AML-193 (cell line): ENCODE measurements at places on chromosomes 6 and 20.

- DNase-seq, result no peak
Measured at GRCh38 chr6:93823489-93823888, 404.1 kb upstream of the EPHA7 start.

DNA sequence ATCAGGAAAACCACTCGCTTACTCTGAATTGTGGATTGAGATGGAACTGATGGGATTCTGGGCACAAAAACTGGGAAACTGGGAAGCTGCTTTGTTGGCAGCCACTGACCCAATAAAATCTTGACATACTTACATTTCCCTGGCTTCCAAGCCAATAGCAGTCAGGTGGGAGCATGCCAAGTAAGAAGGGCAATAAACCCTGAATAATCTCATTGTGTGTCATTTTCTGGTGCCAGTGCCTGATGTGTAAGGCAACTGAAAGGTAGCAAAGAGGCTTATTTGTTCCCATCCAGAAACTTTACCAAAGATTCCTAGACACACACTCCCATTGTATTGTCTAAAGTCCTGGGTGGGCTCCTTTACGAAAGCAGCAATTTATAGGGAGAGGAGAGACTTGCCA is 93.2 kb downstream of the TBX18 start:
- DNase-seq, result no peak

DNA sequence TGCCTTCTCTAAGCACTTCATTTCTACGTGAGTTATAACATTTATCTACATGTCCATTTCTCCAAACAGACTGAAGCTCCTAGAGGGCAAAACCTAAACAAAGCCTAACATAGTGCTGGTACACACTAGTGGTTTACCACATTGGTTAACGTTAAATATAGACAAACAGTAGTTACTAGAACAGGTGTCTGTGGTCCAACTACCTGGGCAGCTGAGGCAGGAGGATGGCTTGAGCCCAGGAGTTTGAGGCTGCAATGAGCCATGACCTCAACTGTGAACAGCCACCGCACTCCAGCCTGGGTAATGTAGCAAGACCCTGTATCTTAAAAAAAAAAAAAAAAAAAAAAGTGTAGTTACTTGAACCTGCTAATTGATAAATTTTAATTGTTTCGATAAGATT is 26.5 kb downstream of the PTPRK start:
- DNase-seq, result no peak

GRCh38 chr6:6395581-6396197 is 75.2 kb upstream of the F13A1 start:
- DNase-seq, result peak; percentile 92

GRCh38 chr6:147654103-147654845 is 145.8 kb downstream of the SAMD5 start:
- no peak for DNase-seq

DNA sequence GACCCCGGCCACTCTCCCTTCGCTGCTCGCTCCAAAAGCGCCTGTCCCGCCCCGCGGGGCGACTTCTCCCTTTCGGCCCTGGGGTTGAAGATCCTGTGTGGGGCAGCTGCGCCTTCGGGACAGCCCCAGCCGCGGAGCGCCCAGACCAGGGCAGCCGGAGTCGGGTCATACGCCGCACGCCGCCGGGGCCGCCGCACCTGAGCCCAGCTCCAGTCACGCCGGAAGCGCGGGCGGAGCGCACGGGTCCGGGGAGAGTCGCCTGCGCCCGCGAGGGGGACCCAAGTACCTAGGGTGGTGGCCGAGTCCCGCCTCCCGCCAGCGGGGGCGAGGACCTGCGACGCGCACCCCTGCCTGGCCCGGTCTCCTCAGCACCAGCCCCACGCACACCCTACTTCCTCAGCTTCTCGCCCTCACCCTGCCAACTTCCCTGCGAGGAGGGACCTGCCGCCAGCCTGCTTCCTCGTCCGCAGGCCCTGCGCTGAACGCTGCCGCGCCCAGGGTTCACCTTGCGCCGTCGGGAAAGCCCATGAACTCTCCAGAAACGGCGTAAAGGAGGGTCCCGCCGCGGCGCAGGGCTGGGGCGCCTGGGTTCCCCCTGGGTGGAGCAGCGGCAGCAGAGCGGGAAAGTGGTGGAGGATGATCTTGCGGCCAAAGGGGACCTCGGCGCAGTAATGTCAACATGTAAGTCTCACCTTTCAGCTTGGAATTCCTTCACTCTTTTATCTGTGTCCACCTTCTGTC is at the start of gene ADGRG6:
TSS of gene ADGRG6 (plus strand) at position 357 of the 741 bp plus-strand sequence. CDS start at position 680, 323 bp downstream.
- DNase-seq, result no peak

GRCh38 chr6:133978896-133979240 is 25.8 kb downstream of the TBPL1 start:
- no peak for DNase-seq

- DNase-seq, result no peak
Measured at GRCh38 chr6:159170999-159171712, 2.0 kb downstream of the FNDC1 start.

DNA sequence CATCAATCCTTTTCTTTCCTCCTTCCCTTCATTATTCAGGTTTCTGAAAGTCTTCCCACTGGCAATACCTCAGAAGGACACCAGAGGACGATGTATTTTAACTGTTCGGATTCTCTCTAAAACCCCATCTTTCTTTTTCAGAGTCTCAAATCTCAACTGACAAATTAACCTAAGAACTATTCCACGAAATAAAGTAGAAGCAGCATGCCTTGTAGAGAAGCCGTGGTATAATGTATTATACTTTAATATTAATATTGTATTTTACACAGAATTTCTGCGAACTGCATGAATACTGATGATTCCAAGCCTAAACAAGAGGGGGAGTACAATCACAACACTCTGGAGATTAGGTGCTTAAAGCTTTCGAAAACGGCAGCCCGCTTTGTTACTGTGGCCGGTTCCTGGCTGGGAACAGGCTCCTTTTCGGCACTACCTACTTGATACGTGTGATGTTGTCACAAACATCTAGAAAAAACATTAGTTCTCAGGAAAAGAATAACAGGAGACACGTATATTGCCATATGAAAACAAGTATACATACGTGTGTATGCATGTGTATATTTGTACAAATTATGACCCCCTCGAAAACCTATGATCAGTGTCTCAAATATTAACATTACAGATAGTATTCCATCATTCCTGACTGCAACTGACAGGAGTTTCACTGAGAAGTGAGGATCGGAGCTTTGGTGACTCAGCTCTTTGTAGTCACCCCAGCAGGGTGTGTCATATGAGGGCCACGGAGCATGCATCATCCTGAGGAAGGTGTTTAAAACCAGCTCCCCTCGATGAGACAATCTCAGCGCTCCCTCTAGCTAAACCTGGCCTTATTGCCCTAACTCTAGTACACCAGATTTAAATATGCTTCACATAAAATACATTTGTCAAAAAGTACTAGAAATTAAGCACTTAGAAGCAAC is 319.7 kb upstream of the TCF21 start:
- DNase-seq, result peak; percentile 10

DNA sequence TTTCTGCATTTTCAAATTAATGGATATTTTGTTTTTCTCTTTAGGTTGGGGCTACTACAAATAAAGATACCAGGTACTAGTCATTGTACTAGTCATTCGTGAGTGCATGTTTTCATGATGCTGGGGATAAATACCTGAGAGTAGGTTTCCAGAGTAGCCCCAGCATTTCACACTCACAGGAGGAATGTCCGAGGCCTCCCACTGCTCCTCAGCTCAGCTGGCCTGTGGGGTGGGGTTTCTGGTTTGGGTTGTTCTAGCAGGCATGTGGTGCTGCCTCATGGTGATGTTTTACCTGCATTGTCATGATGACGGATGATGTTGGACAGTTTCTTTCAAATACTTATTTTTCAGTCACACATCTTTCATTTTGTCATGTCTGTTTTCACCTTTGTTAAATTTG is 144.5 kb downstream of the SMOC2 start:
- DNase-seq, result no peak

GRCh38 chr6:145904868-145905267 is 59.3 kb downstream of the SHPRH start:
- no peak for DNase-seq

DNA sequence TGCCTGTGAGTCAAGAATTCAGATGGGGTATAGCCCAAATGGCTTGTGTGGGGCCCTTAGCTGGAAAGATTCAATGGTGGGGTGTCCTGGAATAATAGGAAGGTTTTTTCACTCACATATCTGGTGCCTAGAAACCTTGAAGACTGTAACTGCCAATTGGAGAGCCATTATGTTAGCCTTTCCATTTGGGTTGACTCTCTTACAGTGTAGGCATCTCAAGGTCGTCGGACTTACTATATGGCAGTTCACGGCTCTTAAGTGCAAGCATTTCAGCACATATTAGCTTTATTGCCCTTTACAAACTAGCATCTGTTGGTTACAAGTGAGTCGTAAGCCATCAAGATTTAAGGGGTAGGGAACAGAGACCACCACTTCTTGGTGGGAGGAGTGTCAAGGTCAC is 74.1 kb downstream of the CD2AP start:
- DNase-seq, result no peak

GRCh38 chr6:157133856-157134255 is 189.5 kb downstream of the TMEM242 start:
- no peak for DNase-seq

DNA sequence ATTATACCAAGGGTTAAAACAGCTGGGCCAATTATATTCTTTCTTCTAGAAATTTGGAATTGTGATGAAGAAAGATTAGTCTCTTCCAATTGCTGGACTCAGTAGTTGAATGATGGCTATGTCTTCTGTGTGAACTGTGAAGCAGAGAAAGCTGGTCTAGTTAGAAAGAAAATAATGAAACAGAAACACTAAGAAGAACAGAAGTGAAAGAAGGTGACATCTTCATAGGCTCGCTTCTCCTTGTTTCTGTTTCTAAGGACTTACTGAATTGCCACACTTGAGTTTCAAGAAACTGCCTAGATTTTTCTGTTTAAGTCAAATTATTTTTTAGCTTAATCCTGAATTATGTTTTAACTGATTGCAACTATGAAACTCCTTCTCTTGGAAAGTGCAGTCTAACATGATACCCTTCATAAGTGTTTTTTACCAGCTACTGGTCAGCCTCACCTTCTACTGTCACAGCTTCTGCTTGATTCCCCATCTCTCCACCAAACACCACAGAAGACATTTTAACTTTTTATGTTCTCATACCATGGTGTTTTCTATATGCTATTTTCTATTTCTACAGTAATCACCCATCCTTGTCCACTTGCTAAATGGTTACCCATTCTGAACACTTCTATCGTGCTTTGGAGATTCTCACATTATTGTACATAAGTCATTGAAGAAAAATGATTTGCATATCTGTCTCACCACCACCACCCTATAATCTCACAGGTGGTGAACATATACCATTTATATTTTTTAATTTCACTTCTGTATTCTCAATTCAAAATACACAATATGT is 268.8 kb downstream of the GRIK2 start:
- DNase-seq, result no peak

- DNase-seq, result no peak
Measured at GRCh38 chr6:15577550-15578171, 85.2 kb downstream of the DTNBP1 start.

- DNase-seq, result no peak
Measured at GRCh38 chr6:3214898-3215297, 12.6 kb downstream of the TUBB2B start.

GRCh38 chr6:40362859-40363258 is 224.3 kb downstream of the LRFN2 start:
- no peak for DNase-seq
